ENCODE measurements at places on chromosomes 13 and 19. TPM values are rescaled to one million over a fixed set of nuclear protein-coding genes. Genes with fewer than 3 reads are reported as not detected.

The GJB6 gene
- 2.6 TPM for polyA plus RNA-seq

The TEX101 gene
- polyA plus RNA-seq: not detected

The KL gene
- polyA plus RNA-seq: 42.6 TPM

The MISP3 gene
- polyA plus RNA-seq: 7.0 TPM

The KLK6 gene
- 41.2 TPM for polyA plus RNA-seq

The NTF4 gene
- 2.5 TPM for polyA plus RNA-seq

The MCEMP1 gene
- not detected for polyA plus RNA-seq

The AP1M2 gene
- polyA plus RNA-seq: 41.9 TPM

The ZNF534 gene
- polyA plus RNA-seq: 0.58 TPM

The LGALS7 gene
- polyA plus RNA-seq: 1.2 TPM

The ACP7 gene
- polyA plus RNA-seq: 0.76 TPM

The RXFP2 gene
- polyA plus RNA-seq: 0.22 TPM

The ZNF709 gene
- 8.6 TPM for polyA plus RNA-seq

The ADAMTS10 gene
- polyA plus RNA-seq: 29.9 TPM

The MRPS31 gene
- 48.4 TPM for polyA plus RNA-seq

The CLEC17A gene
- polyA plus RNA-seq: 0.06 TPM

The ZNF616 gene
- 21.8 TPM for polyA plus RNA-seq

The FGF22 gene
- 0.42 TPM for polyA plus RNA-seq

The SCAF1 gene
- polyA plus RNA-seq: 24.3 TPM

The KCTD12 gene
- 95.1 TPM for polyA plus RNA-seq

The PCP2 gene
- 0.58 TPM for polyA plus RNA-seq

The MYBPC2 gene
- 0.72 TPM for polyA plus RNA-seq

The MRPL54 gene
- 30.5 TPM for polyA plus RNA-seq

The APOE gene
- 362 TPM for polyA plus RNA-seq

The INAFM1 gene
- 6.1 TPM for polyA plus RNA-seq

The ZNF566 gene
- polyA plus RNA-seq: 16.7 TPM

The ZNF844 gene
- polyA plus RNA-seq: 32.9 TPM

The KASH5 gene
- 0.14 TPM for polyA plus RNA-seq

The LHB gene
- not detected for polyA plus RNA-seq

The BICRA gene
- polyA plus RNA-seq: 9.6 TPM

The TINCR gene
- polyA plus RNA-seq: 0.82 TPM

The MTUS2 gene
- polyA plus RNA-seq: 1.1 TPM

The PSG1 gene
- not detected for polyA plus RNA-seq

The TMEM145 gene
- 0.72 TPM for polyA plus RNA-seq

The PSG4 gene
- polyA plus RNA-seq: not detected

The IGFL4 gene
- polyA plus RNA-seq: 0.06 TPM

The ZNF578 gene
- polyA plus RNA-seq: 7.9 TPM

The ZNF850 gene
- 2.9 TPM for polyA plus RNA-seq

The EFNB2 gene
- polyA plus RNA-seq: 137 TPM

The PPM1N gene
- polyA plus RNA-seq: 0.17 TPM

The UPF3A gene
- polyA plus RNA-seq: 105 TPM

The MYO16 gene
- 0.42 TPM for polyA plus RNA-seq

The NBEA gene
- polyA plus RNA-seq: 18.3 TPM

The CAPS gene
- polyA plus RNA-seq: 23.4 TPM

The CALR3 gene
- 0.12 TPM for polyA plus RNA-seq

The TSKS gene
- not detected for polyA plus RNA-seq

Data from right renal cortex interstitium (tissue), 3 donors.